ENCODE measurements at places on chromosomes 6 and 20.

- DNase-seq: no peak
These were observed 1.9 kb downstream of the FOXA2 start for GRCh38 chr20:22582386-22582963.

- DNase-seq: no peak
These were observed 8.6 kb upstream of the FOXF2 start for GRCh38 chr6:1380625-1381427.

DNA sequence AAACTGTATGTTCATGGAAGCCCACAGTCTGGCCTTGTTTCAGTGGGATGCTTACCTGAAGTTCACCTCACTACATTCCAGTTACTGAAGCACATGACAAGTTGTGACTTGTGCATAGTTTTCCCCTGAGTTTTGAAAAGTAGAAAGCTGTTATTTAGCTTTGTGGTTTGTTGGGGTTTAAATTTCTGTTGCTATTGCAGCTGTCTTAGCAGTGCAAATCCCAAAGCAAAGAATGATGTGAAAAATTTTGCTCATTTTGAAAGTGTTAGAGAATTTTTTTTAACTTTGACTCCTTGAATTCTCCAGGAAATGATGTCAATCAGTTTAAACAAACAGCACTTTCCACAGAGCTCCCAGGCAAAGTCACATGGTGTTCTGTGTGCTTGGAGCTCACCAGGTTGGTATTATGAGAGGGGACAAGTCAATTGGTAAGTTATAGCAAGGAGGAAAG, 268.4 kb downstream of the ADGRG6 start:
- no peak for DNase-seq

GRCh38 chr6:104095661-104096416, 763.9 kb downstream of the HACE1 start:
- DNase-seq: peak; percentile 53

DNA sequence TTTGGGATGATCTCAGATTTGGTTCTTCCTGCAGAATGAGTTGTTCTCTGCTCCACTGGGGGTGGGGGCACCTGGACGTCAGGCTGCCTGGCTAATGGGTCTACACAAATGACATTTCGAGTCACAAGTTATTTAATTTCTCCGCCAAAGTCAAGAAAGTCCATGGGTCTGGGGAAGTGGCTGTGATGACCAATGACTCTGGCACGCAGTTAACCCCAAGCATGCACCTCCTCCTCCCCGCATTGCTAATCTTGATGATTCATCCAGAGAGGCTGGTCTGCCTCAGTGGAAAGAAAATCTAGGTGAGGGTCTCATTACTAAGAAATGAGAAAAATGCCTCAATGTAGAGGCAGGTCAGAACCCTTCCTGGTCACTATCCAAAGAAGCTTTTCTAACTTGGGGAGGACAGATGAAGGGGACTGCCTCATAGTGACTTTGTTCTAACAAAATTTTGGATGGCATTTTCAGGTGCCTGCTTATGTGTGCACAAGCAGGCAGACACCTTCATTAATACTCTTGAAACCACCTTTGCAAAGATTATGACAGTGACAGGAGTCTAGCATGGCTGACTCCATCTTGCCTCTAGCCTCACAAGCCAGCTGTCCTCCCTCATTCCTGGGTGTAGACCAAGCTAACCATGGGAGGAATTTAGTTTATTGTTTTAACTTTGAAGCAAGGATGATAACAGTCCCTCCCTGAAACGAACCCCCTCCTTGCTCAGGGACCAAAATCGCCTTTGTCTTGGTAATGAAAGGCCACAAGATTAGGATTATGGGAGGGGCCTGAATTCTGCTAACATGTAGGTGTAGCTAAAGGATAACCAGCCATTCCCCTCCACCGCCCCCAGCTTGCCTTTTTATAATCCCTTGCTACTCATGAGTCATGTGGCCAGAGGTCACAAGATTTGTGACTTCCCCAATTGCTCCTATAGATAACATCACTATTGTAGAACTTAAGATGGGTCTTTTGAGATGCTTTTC, 98.6 kb upstream of the MRPS10 start:
- DNase-seq: no peak

DNA sequence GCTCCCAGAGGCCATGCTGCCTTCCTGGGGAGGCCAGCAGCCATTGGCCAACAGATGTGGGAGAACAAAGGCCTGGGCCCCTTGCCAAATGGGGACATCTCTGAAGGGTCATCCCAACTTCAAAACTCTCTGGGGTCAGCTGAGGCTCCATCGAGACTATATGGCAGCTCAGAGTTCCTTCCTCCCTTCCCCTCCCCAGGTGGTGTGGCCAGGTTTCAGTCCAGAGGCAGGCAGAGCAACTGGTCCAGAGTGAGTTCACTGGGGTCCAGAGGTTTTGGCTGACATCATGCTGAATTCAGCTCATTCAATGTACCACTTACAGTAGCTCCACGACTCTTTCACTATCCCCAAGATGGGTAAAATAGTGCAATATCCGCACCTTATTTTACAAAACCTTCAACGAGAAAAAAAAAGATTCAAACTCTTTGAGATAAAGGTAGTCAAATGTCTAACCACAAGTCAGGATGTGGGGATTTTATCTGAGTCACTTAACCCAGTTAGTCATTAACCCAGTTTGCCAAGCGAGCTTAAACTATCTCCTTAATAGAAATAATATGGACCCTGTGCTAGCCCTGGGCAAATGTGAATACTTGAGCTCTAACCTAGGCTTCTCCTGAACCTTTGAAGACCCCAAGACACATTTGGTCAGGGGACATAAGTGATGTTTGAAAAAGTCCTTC, 108.4 kb upstream of the PLEKHG1 start:
- DNase-seq: no peak

GRCh38 chr20:14046534-14046933, 51.2 kb downstream of the MACROD2 start:
- DNase-seq: no peak

GRCh38 chr6:45607798-45608197, 230.1 kb upstream of the SUPT3H start:
- peak; percentile 25 for DNase-seq

- no peak for DNase-seq
These were observed 17.8 kb downstream of the ADGRF4 start for GRCh38 chr6:47716207-47716606.

DNA sequence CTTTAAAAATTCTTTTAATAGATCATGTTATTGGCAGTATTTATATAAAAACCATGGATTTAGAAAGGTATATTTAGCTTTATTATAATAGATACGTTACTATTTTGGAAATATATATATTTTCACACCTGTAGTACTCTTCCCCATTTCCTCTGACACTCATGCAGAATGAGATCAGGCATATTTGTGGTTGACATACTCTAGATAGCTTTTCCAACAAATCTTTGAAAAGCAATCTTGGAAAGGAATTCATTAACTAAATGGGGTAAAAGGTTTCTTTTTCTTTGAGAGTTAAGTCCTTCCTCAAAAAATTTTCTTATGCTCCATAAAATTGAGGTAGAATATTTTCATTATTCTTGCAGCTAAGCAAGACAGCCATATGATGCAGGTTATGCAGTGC, 14.5 kb downstream of the ASF1A start:
- no peak for DNase-seq

DNA sequence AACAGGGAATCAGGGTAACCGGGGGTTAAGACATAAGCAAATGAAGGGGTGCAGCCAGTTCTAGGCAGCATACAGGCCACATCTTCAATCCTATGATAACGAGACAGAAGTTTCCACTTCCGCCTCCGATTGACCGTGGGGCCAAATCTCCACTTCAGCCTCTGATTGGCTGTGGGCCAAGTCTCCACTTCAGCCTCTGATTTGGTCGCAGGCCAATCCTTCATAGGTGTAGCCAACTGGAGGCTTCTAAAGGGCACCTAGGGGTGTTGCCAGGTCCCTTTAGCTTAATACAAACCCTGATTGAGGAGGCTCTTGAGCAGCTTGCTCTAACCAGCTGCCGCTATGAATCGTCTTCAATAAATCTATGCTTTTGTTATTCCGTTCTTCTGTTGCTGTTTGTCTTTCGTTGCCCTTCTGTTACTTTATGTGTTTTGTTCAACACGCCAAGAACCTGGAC, 2.1 kb upstream of the ERGIC3 start:
- peak; percentile 96 for DNase-seq

DNA sequence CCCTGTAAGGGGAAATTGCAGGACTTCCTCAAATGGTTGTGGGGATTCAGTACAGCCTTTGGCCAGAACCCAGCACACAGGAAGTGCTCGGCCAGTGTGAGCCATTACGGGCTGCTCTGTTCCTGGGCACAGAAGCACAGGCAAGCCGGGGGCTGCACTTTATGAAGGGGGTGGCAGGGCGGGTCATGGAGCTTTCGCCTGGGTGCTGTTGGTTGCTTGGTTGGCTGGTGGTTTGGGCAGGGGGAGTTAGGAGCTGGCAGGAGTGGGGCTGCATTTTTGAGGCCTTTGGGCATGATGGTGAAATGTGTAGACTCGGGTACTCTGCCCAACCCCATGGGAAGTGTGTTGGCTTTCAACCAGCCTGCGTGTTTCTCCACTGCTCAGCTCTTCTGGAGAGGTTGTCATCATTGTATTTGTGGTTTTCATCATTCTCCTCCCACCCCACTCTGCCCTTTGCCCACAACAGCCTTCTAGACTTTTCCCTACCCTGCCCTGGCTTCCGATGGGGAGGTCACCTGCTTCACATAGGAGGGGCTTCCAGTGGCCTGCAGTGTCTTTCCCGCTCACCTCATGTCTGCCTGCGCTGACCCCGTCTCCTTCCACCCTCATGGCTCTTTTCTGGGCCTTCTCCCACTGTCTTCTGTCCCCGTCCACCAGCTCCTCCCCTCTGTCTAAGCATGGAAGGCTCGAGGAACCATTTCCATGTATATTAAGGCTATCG, 16.1 kb upstream of the RBM38 start:
- no peak for DNase-seq

DNA sequence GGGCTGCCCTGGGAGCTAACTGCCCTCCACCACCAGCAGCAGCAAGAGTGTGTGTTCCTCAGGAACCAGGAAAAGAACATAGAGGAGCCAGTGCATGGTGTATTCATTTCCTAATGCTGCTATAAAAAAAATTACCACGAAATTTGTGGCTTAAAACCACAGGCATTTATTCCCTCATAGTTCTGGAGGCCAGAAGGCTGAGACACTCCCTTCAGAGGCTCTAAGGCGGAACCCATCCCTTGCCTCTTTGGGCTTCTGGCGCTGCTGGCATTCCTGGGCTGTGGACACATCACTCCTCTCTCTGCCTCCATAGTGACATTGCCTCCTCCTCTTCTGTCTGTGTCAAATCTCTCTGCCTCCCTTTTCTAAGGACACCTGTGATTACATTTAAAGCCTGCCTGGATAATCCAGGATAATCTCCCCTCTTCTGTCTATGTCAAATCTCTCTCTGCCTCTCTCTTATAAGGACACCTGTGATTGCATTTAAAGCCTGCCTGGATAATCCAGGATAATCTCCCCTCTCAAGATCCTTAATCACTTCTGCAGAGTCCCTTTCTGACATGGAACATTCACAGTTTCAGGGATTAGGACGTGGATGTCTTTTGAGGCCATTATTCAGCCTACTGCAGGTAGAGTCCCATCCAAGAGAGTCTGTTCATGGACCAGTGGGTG, 54.7 kb downstream of the NDUFAF5 start:
- no peak for DNase-seq

DNA sequence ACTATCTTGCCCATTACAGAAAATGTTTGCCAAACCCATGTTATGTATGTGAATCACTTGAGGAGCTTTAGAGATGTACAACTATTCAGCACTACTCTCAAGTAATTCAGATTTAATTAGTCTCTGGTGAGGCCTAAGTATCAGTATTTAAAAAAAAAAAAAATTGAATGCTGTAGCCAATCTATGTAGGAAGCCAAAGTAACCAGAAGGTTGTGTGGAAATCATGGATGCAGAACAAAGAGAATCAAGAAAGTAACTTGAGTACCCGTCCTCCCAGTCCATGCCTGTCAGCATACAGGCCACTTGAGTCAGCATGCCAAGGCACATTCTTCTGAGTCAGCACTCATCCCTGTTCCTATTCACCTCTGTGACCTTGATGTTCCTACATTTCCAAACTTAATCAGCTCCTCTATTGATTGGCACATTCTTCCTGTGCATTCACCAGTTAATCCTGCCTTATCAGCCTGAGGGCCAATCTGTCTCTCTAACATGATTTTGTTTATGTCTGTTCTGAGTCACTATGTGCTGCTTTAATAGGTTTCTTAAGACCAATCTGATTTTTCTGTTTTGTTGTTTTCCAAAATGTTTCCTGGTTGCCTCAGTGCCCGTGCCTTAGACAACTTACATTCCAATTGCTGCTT, 165.6 kb downstream of the KCNQ5 start:
- DNase-seq: no peak

GRCh38 chr20:43752561-43753301, 25.9 kb upstream of the GTSF1L start:
- no peak for DNase-seq

DNA sequence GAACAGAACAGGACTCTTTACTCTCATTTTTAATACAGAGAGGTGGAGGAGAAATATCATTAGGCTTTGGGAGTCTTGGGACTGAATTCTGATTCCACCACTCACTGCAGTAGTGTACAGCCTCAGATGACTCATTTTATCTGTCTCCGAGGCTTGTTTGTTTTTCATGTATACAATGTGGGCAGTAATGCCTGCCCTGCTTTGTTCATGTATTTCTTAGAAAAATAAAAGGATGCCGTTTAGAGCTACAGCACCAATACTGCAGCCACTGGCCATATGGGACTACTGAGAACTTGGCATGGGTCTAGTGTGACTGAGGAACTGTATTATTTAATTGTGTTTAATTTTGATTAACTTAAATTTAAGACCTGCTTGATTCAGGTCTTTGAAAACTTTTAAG, 41.2 kb upstream of the JAG1 start:
- no peak for DNase-seq

- no peak for DNase-seq
These were observed 11.3 kb downstream of the PRRC2A start for GRCh38 chr6:31631681-31632278.

DNA sequence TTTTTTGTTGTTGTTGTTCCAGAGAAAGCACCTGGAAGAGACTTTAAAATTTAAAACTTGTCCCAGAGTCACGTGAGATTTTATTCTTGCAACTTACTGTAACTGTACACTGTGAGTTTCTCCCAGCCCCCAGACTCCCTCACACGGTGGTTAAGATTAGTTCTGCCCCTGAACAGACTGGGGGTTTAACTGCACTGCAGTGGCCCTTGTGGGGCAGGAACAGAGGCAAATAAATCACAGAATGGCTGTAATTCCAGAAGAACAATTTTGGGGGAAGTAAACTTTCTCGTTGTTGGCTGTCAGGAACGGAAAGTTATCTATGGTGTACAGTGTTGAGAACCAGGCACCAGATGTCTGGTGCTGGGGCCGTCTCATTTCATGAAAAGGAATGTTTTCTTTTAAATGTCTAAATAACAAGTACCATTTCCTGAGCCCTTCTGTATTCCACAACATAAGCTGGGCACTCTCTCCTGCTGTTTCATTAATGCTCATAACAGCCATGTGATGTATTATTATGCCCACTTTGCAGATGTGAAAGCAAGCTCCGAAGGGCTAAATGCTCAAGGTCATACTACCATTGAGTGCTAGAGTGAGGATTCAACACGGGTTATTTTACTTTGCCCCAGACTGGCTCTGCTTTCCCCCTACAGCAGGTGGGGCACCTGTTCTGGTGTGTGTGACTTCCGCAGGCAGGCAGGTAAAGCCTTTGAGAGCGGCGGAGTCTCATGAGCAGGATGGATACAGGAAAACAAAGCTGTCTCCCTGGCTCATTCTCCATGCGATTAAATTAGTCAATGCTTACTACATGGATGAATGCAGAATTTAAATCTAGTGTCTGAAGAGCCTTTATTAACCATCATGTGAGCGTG, 30.5 kb downstream of the CNKSR3 start:
- no peak for DNase-seq

- peak; percentile 34 for DNase-seq
These were observed 38.6 kb downstream of the KIAA0408 start for GRCh38 chr6:127420556-127420955.

GRCh38 chr6:135403584-135403983, 94.0 kb downstream of the AHI1 start:
- DNase-seq: no peak

GRCh38 chr20:20174089-20174835, 121.9 kb downstream of the CFAP61 start:
- no peak for DNase-seq

All from NCI-H1105 (cell line).